ENCODE measurements at places on chromosomes 7 and 10. TPM values are rescaled to one million over a fixed set of nuclear protein-coding genes. Genes with fewer than 3 reads are reported as not detected.

The LRRC17 gene
- 7.5 TPM for total RNA-seq

The SRRM3 gene
- total RNA-seq: 84.3 TPM

The NKX2-3 gene
- total RNA-seq: not detected

GRCh38 chr10:44991571-44991970 lies 9.2 kb upstream of the ZNF22 start:
- DNase-seq: peak; percentile 52

DNA sequence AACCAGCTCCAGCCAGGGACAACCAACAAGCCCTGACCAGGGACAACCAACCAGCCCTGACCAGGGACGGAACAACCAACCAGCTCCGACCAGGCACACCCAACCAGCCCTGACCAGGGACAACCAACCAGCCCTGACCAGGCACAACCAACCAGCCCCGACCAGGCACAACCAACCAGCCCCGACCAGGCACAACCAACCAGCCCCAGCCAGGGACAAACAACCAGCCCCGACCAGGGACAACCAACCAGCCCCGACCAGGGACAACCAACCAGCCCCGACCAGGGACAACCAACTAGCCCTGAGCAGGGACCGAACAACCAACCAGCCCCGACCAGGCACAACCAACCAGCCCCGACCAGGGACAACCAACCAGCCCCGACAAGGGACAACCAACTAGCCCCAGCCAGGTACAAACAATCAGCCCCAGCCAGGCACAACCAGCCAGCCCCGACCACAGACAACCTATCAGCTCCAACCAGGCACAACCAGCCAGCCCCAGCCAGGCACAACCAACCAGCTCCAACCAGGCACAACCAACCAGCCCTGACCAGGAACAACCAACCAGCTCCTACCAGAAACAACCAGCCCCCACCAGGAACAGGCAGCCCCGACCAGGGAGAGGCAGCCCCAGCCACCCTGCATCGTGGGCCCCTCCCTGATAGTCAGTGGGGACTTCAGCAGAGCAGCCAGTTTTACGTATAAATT lies 56.4 kb downstream of the PROSER2 start:
- no peak for DNase-seq

GRCh38 chr10:29737074-29737593 lies 102.4 kb upstream of the SVIL start:
- DNase-seq: no peak

- peak; percentile 60 for DNase-seq
Measured at GRCh38 chr10:117541405-117541908, 1.1 kb upstream of the EMX2 start.

GRCh38 chr10:98262571-98262970 lies 5.4 kb downstream of the LOXL4 start:
- DNase-seq: no peak

DNA sequence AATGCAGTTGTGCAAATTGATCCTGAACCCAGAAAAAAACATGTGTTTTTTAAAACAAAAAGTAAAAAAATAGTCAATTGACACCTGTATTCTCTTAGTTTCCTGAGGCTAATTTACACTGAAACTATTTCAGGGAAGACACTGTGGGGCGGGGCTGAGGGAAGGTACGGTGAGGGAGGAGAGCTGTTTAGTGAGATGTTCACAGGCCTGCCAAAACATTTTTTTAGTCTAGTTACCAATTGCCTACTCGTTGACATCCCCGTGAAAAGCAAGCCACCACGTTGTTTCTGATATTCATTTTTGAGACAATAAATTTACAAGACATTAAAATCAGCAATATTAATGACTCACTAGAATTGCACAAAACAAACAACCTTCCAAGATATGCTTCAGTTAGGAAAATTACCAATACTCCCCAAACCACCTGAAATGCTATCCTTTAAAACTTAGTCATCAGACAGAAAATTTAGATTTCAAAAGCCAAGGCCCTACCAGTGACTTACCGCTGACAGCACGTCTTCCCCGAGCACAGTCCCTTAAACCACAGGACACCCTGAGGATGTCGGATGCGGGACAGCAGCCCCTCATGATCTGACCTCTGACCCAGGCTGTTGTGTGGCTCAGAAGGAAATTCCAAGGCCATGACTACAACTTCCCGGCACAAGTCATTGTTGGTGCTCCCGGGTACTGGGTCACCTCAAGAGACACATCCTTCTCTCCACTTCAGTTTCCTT lies 279.2 kb downstream of the PRPF18 start:
- no peak for DNase-seq

- DNase-seq: no peak
Measured at GRCh38 chr7:106482091-106482490, 178.9 kb downstream of the CCDC71L start.

GRCh38 chr7:124879103-124879502 lies 50.5 kb downstream of the POT1 start:
- no peak for DNase-seq
